ENCODE measurements at places on chromosomes 2 and 18. TPM values are rescaled to one million over a fixed set of nuclear protein-coding genes. Genes with fewer than 3 reads are reported as not detected.

Gene DPYSL5
- 1.2 TPM for total RNA-seq

Gene AMER3
- total RNA-seq: not detected

Gene XDH
- total RNA-seq: 2.2 TPM

Gene NMUR1
- total RNA-seq: not detected

Gene ABCG8
- not detected for total RNA-seq

Gene UGT1A6
- total RNA-seq: not detected
